Kidney tubule cell (primary cell): ENCODE measurements at places on chromosomes 12 and 14.

GRCh38 chr12:76698316-76698715 is 65.6 kb upstream of the ZDHHC17 start:
- peak; percentile 30 for DNase-seq

- DNase-seq: peak; percentile 85
Observed at GRCh38 chr12:118307069-118307954, 65.4 kb downstream of the TAOK3 start.

DNA sequence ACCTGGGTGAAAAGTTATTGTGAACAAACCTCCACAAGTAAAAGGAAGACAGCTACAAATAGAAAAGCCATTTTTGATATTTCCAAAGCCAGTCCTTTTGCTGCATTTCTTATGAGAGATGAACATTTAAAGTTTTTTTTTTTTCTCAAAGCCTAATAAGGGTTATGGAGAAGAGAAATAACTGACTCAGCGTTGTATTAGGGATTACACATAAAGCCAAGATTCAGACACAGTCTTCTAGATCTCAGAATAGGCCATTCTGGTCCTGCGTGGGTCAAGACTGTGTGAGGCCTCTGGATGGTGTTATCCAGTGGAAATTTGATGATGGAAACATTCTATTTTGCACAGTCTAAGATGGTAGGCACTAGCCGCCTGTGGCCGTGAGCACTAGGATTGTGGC is 459.8 kb downstream of the EGLN3 start:
- no peak for DNase-seq

DNA sequence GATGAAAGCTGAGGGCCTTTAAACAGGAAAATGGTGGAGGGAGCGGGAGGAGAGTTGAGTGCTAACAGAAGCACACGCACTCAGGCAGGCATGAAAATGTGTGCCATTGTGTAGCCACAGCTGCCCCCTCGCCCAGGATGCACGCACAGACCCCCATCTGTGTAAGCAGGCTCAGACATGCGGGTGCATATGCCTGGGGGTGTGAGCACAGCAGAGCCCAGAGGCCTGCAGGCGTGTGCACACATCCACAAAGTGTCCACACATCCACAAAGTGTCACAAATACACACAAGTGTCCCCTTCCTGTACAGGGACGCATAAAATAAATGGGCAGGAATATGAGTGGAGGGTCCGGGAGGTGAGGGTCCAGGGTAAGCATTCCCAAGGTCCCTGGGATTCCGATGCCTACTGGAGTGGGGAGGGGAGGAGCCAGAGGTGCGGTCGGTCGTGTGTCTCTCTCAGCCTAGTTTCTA is 805 bp upstream of the KRT7 start:
- DNase-seq: no peak
